ENCODE measurements at places on chromosomes 4 and X. TPM values are rescaled to one million over a fixed set of nuclear protein-coding genes. Genes with fewer than 3 reads are reported as not detected.

DNA sequence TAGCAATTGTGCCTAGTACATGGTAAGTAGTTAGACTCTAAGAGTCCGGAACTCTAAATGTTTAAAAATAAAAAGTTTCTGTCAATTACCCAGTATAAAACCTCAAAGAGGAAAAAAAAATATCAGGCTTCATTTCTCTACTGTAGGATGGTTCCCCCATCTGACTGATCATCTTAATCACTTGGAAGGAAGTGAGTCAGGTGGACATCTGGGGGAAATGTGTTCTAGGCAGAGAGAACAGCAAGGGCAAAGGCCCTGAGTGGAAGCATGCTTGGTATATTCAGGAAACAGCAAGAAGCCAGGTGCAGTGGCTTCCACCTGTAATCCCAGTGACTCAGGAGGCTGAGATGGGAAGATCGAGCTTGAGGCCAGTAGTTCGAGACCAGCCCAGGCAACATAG is 2.9 kb upstream of the EIF1AX start:
- DNase-seq, result no peak

- no peak for DNase-seq
These were observed 98.9 kb upstream of the SH3RF1 start for GRCh38 chr4:169369634-169370033.

The TMEM156 gene
- not detected for total RNA-seq

- DNase-seq, result no peak
These were observed 8.8 kb downstream of the PPM1K start for GRCh38 chr4:88275516-88275915.

- DNase-seq, result no peak
These were observed 347.3 kb downstream of the CCSER1 start for GRCh38 chr4:90474484-90474883.

- DNase-seq, result no peak
These were observed 52.0 kb upstream of the IL13RA1 start for GRCh38 chrX:118675326-118675965.

The SNCA gene
- total RNA-seq, result 1.1 TPM

GRCh38 chr4:121822047-121822446 is 1.6 kb downstream of the CCNA2 start:
- no peak for DNase-seq

- DNase-seq, result no peak
These were observed 147.2 kb upstream of the DIPK2B start for GRCh38 chrX:45347877-45348276.

- no peak for DNase-seq
These were observed 269.7 kb downstream of the HS3ST1 start for GRCh38 chr4:11158971-11159370.

- no peak for DNase-seq
These were observed 39.0 kb downstream of the FBXO8 start for GRCh38 chr4:174244441-174244840.

DNA sequence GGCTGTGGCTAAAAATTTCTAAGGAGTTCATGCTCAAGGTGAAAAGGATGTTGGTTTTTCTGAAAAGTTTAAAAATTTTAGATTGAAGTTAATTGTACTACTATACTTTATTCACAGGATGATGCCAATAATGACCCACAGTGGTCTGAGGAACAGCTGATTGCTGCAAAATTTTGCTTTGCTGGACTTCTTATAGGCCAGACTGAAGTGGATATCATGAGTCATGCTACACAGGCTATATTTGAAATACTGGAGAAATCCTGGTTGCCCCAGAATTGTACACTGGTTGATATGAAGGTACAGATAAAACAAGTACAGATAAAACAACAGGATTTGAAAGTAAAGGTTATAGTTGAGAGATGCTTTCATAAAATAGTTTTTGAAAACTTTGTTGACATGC is 12.2 kb downstream of the PAICS start:
- no peak for DNase-seq

The SRPX2 gene
- total RNA-seq, result 16.6 TPM

The LANCL3 gene
- total RNA-seq, result 0.02 TPM

DNA sequence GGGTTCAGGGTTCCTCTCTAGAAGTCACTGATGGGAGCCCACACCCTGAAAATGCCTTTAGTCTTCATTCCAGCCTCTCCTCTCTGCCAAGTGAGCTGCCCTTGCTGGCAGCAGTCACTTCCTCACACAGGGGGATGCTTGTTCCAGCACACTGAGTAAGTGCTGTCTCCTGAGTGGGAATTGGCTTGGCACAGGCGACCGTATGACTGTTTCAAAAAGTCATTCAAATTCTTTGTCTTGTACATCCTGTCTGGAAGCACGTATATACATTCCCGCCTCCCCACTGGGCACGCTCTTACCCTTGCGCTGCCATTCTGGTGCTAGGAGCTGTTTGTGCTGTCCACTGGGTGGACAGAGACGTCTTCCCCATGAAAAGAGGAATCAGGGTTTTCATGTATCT is 40.2 kb upstream of the CD99 start:
- no peak for DNase-seq

DNA sequence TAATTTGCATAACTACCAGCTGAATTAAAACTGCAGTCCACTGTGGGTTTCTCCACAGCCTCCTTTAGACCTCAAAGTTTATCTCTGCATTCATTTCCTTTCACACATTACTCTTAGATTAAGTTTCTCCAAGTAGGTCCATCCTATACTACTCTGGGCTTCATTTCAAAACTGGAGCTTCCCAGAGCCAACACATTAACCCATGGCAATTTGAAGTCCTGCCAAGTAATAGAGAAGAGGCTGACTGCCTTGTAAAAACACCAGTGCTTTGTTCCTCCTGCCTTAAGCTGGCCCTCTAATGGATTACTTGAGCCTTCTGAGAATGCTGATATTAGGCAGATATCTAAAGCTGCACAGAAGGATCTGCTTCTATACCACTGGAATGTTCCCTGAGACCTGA is 997.2 kb upstream of the SLIT2 start:
- DNase-seq, result no peak

- no peak for DNase-seq
These were observed 226.1 kb downstream of the QDPR start for GRCh38 chr4:17285747-17286146.

DNA sequence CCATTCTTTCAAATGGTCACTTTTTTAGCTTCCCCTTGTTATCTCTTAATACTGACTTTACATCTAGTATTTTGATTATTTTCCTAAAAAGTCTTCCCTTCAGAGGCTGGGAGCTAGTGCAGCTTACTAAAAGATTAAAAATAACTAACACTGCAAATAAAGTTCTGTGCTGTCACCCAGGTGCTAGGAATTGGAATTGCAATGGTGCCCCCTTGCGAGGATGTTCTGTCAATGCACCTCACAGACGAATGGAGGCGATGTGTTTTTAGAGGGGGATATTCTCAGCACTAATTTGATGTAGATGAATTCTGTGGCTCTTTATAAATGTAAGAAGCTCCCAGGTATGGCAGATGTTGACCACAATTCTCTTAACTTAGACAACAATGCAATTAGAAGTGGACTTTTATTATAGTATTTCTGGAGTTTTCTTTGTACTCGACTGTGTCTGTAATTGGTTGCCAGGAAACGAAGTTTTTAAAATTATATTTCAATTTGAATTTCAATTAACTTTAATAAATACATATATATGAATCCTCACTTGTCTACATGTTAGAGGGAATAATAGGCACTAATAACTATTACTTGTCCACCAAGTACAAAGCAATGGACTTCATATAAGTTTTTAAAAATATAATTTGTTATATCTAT is 22.0 kb upstream of the SMIM31 start:
- DNase-seq, result peak; percentile 14

The BLOC1S4 gene
- total RNA-seq, result 23.4 TPM

DNA sequence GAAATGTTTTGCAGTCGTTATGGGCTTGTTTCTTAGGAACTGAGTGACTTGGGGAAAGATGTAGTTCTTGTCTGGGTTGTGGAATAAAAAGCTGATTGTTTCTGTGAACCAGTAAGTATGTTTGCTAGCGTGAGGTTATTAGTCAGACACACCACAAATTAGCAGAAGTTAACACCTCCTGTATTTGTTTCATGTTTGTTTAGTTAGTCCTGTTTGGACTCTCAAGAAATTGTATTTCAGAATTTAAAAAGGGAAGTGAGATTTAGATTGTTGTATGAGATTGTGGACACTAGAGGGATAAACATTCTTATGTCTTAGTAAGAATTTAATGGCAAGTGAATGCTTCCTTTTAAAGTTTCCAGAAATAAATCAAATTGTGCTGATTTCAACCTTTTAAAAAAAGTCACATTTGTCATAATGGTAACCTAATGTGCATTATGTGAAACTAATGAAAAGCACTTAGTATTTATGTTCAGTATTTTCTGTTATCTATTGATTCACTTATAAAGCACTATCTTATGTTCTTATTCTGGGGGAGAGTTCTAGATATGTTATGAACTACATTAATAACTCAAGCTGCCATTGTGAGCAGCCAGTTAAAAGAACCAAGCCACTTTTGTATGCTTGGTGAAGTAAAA is 25.6 kb downstream of the ATP10D start:
- no peak for DNase-seq

GRCh38 chr4:173293663-173294062 is 40.5 kb downstream of the HMGB2 start:
- no peak for DNase-seq

Data from gastrocnemius medialis (tissue), 4 donors.